ENCODE measurements at places on chromosomes 4 and X.

DNA sequence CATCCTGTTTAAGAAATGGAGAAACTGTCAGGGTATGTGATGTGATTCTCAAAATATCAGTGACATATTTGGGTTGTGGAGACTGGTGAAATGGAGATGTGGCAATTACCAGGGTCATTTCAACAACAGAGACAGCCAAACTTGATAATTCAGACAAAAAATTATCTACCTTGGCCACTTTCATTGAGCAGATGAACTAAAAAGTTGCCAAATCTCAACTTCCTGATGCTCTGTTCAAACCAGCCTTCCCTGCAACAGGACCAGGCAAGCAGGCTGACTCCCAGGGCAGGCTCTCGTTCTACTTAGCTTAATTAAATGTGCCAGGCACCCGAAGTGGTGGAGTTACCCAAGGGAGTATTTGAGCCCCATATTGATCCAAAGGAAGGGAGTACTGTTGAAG, 199.6 kb downstream of the AFF2 start:
- no peak for DNase-seq

DNA sequence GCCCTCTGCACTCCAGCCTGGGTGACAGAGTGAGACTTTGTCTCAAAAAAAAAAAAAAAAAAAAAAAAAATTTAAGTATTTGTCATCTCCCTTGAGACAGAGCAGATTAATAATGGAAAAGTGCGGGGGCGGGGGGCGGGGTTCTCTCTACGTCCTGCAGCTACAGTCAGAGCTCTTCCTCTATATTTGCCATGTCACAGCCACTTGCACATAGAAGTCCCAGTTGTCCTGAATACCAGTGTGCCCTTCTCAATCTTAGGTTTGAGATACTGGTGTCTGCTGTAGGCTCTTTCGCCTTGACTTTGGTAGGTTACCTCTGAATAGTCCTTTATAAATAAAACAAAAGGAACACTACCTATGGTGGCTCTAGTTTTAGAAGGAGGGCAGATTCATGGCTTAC, 237.8 kb upstream of the PGRMC2 start:
- DNase-seq = no peak

DNA sequence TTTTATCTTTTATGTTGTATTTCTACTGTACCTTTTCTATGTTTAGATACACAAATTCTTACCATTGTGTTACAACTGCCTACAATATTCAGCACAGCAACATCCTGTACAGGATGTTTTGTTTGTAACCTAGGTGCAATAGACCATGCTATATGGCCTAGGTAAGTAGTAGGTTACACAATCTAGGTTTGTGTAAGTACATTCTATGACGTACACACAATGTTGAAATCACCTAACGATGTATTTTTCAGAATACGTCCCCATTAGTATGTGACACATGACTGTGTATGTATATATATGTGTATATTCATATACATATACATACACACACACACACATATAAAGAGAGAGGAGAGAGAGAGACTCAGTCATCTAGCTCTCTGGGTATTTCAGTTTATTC, 103.5 kb downstream of the CLNK start:
- no peak for DNase-seq

DNA sequence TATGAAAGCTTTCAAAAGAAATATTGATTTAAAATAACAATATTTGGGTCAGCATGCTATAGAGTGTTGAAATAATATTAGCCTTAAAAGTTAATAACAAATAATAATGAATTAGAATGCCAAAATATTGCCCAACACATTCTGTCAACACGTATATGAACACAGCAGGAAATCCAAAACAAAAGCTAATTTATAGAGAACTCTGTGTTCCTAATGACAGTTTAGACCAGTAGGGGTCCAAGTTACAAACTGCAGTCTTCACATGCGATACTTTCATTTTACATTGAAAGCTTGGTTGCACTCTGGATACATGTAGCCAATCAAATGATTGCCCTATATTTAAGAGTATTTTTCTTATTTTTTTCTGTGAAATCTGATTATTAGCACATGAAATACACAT, 274.4 kb downstream of the DCTD start:
- DNase-seq = no peak

- no peak for DNase-seq
Observed at GRCh38 chrX:28177202-28177601, 196.0 kb upstream of the DCAF8L1 start.

GRCh38 chr4:8254076-8254475, 15.5 kb upstream of the HTRA3 start:
- DNase-seq = no peak

DNA sequence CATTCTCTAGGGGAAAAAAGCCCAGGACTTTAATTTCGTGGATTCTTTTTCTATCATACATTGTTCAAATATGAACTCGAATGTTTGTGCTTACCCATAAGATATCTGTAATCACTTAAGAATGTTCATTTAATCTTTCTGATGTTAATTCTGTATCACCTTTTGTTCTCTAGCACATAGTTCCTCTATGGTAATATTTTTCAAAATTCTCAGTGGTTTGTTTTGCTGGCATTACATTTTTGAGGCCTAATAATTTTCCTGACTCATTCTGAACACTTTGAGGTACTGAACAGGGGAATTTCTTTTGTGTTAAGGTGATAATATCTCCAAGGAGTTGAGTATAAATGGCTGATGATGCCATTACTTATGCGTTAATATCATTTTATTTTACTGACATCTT, 490.7 kb upstream of the PITX2 start:
- DNase-seq = no peak

DNA sequence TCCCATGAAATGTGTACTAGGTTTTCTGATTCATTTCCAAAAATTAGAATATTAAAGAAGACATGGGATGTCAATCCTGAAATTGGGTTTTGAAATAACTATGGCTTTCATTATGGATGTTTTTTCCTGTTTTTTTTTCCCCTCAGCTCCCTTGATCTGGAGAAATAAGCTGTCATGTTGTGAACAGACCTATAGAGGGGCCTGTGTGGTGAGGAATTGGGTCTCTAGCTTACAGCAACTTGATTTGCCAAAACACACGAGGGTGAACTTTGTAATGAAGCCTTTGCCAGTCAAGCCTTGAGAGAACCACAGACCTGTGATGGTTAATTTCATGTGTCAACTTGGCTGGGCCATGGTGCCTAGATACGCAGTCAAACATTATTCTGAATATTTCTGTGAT, 2413.6 kb downstream of the PCDH7 start:
- no peak for DNase-seq

- no peak for DNase-seq
Observed at GRCh38 chrX:70509078-70509477, 64.4 kb downstream of the DLG3 start.

DNA sequence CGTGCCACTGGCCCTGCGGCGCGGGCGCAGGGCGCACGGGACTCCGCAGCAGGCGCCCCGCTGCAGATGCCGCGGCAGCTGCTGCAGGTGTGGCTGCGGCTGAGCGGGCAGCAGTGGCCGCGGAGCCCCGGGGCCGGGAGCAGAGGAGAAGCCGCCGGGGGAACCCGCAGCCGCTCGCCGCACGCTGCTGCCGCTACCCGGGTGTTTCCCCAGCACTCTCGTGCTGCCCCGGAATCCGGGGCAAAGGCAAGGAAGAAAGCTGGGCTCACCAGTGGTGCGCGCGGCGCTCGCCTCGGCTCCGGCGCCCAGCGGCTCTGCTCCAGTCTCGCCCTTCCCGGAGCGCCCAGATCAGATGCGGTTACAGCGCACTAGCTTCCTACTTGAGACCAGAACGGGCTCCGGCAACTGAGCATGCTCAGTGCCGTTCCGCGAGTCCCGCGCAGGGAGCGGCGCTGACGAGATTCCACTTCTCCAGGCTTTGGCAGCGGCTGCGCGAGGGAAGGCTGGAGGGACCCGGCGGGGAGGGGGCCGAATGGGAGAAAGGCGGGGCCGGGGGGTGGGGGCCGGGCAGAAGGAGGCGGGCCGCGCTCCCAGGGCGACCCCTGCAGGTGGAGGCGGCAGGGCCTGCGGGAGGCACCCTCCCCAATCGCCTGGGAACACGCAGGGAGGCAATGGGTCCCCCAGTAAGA, at the start of gene APBB2:
TSS of gene APBB2 (minus strand) at position 407 of the 689 bp plus-strand sequence. CDS start 181,288 bp downstream, outside the sequence.
- no peak for DNase-seq

- no peak for DNase-seq
Observed at GRCh38 chrX:24204331-24204730, 54.8 kb downstream of the ZFX start.

DNA sequence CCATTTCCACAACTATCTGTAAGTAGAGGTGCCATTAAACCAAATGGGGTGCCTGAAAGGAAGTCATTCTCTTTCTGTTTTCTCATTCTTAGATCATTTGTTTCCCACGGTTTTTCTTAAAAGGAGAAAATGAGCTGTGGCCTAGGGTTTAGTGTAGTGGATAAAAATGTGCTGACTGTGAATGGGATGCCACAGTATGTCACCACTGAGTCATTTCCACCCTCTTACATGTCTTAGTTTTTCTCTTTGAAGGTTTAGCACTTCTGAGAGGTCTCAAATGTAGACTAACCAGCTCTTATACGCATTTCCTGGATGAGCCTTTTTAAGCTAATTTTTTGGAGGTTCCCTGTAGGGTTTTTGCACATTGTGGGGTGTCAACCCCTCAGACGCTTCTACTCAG, 244.5 kb upstream of the SPANXN1 start:
- no peak for DNase-seq

DNA sequence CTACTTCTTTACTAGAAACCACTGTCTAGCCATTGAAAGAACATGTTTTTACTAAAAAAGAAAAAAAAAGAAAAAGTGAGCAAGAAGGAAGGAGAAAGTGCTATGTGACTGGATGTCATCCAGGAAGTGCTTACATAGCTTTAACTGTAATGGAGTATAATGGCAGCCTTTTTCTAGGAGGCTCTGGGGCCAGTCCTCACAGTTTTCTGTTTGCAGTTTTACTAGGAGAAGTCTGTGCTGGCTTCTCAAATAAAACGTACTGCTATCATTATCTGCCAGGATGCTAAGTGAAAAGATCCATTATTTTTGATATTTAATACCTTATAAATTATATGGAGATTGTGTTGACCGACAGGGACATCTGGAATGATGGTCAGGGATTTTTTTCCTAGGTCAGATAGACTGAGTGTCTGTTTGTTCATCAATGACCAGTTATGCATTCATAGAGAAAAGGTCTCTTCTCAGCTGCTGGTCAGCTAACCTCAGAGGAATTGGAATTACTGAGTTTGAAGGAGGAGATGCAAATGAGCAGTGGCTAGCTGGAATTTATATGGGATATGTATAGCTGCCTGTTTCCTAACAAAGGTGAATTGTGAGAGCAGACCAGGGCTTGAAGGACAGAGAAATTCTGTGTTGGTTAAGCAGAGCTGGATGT, 21.7 kb downstream of the LPAR4 start:
- DNase-seq = no peak

GRCh38 chr4:188941524-188942119, 802.4 kb downstream of the TRIML1 start:
- no peak for DNase-seq

DNA sequence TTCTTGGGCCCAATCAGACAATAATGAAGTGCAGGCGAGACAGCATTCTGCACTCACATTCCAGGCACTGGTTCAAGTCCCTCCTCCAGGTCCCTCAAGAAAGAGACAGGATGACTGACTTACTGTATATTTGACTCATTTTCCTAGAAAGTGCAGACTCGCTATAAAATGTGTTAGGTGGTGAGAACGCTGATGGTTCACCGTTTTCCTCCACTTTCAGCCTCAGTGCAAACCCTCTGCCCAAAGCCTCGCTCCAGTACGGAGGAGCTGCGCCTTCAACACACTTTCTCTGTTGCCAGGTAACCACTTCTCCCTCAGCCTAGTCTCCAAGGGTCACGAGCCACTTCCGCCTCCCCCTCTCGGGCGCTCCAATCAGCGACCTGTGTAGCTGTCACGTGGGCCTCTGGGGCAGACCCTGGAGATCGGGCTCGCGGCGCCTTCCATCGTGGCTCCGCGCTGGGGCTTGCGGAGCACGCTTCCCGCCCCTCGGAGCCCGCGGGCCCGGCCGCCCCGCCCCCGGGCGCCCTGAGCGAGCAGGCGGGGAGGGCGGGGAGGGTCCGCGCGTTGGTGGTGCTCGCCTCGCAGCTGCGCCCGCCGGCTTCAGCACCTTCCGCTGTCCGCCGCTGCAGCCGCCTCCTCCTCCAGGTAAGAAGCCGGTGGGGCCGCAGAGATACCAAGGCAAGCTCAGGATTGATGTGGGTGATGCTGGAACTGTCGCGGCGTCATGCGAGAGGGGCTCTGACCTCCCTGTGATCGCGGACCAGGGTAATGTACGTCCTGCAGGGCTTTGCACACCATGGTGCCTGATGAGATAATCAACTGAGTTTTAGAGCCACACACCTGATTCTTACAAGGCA, at the start of gene WDR17:
TSS of gene WDR17 (plus strand) at position 407 of the 857 bp plus-strand sequence. CDS start 45,740 bp downstream, outside the sequence.
- peak; percentile 43 for DNase-seq

- DNase-seq = no peak
Observed at GRCh38 chr4:86757468-86757867, 91.7 kb downstream of the SLC10A6 start.

GRCh38 chr4:101071241-101071640, 276.1 kb downstream of the PPP3CA start:
- no peak for DNase-seq

DNA sequence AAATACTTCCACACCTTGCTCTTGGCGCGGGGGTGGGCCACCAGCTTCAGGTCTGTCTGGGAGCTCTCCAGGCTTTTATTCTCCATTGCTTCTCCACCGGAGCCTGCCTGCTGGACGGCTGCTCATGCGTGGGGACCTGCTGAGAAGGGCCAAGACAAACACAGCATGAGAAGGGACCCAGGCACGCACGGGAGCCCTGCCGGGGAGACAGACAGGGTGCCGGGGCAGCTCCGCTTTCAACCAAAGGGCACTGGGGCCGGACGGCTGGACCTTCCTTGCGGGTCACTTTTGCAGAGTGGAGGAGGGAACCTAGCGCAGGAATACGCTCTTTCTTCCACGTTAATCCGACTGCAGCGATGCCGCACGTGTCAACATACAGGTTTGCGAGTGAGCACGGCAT, 10.1 kb downstream of the DHRSX start:
- DNase-seq = no peak

GRCh38 chrX:153662266-153662665, 11.3 kb downstream of the PNCK start:
- DNase-seq = peak; percentile 35

Measured in activated T-helper 1 cell treated with Interleukin-2 at 50 U/mL for 16 hours (primary cell).